Activated CD8-positive, alpha-beta memory T cell treated with anti-CD3 and anti-CD28 coated beads for 1 hour (primary cell): ENCODE measurements at places on chromosomes 7 and 10.

- no peak for DNase-seq
Measured at GRCh38 chr7:68122801-68123200, 1126.2 kb downstream of the TYW1 start.

DNA sequence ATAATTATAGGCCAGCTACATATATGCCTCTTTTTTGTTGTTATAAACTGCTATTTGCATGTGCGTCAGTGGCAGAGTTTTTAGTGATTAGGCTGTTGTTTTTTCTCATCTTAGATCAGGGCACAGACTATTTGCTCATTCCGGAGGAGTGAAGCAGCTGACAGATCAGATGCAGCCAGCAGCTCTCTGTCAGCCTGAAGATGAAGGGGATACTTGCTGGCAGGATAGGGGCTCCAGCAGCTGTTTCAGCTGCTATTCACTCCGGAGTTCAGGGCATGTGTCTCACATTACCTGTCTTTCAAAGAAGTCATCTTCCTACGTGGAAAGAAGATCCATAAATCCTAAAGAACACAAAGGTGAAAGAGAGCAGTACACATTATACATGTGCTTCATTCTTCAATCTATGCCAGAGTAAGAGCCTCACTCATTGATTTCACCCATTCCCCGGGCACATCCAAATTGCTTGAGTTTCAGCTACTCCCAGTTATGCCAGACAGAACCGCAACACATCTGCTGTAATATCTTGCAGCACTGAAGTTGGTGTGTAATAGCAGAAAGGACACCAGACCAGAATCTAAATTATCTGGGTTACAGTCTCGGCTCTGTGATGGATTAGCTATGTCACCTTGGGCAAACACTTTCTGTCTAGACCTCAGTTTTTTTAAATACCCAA lies 182.8 kb upstream of the CHRM2 start:
- DNase-seq: no peak

DNA sequence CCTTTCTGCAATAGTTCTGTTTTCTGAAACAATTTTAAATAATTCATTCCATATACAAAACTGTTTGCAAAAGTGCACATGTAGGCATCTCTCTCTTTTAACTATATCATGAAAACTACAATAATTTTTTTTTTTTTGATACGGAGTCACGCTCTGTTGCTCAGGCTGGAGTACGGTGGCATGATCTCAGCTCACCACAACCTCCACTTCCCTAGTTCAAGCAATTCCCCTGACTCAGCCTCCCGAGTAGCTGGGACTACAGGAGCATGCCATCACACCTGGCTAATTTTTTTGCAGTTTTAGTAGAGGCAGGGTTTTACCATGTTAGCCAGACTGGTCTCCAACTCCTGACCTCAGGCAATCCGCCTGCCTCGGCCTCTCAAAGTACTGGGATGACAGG lies 44.0 kb upstream of the SEMA3A start:
- DNase-seq: no peak

GRCh38 chr10:74231375-74231774 lies 80.4 kb downstream of the ADK start:
- no peak for DNase-seq

GRCh38 chr10:121311812-121312443 lies 286.3 kb downstream of the FGFR2 start:
- DNase-seq: no peak

GRCh38 chr7:95395755-95396135 lies 430 bp downstream of the PON3 start:
- DNase-seq: no peak

GRCh38 chr10:78454123-78454645 lies 420.5 kb downstream of the RPS24 start:
- no peak for DNase-seq

DNA sequence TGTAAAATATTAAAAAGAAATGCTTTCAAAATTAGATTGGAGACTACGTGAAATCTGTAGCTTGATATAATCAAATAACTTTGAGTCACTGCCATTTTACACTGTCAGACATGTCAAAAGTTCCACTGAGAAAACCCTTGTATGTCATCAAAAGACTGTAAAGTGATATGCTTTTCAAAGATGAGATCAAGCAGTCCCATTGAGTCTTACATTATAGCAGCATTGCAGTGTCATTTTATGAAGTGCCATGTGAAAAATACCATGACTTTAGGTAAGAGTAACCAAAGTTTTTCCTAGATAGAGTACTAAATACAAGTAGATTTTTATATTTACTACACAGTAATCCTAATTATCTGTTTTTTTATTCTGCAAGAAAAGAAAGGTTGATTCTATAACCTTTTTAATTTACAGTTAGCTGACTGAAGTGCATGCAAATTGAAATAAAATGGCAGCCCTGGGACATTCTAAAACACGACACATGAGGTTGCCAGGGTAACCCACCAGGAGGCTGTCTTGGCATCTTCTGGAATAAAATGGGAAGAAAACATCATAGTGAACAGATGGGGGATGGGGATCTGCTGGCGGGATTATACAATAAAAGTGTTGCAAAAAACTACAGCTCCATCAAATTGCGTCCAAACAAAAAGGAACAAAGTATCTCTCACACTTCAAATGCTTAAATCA lies 91.3 kb upstream of the TMEM106B start:
- DNase-seq: no peak

DNA sequence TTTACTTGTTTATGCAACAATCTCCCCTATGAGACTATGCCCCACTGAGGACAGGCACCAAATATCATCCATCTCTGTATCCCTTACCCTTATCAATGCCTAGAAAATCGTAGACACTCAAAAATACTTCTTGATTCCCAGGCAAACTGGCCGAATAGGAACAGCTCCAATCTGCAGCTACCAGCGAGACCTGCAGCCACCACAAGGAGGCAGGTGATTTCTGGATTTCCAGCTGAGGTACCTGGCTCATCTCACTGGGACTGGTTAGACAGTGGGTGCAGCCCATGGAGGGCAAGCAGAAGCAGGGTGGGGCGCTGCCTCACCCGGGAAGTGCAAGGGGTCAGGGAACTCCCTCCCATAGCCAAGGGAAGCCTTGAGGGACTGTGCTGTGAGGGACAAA lies 10.8 kb upstream of the PPP1R3C start:
- no peak for DNase-seq

DNA sequence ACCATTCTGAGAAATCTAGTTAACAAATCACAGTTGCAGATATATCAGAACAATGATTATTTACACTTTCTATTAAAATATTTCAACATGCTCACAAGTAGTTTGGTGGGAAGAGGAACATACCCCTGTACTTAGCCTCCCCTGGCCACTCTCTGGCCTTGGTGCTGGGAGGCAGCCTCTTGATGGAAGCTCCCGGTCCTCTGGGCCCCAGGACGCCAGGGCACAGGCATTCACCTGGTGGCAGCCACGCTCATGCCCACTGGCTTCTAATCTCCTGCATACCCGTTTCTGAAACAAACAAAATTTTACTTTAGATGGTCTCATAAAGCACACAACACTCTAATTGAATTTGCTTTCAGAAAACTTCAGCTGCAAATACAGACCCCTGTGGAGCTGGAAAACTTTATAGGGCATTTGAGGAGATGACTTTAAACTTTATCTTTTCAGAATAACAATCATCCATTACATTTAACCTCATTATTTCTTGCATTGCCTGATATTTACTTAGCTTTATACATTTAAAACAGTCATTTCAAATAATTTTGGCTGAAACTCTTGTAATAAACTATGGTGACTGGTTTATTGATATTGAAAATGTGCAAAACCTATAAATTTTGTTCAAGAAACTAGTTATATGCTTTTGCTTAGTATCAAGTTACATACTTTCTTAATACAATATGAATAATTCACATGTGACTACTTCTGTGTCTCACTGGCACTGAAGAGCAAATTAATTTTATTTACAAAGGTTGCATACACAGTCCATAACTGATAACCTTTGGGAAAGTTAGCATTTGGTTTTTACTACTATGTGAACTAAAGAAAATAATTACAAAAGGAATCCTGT lies 30.8 kb downstream of the C10orf143 start:
- no peak for DNase-seq

GRCh38 chr7:30799206-30799975 lies 28.2 kb downstream of the MINDY4 start:
- DNase-seq: no peak

DNA sequence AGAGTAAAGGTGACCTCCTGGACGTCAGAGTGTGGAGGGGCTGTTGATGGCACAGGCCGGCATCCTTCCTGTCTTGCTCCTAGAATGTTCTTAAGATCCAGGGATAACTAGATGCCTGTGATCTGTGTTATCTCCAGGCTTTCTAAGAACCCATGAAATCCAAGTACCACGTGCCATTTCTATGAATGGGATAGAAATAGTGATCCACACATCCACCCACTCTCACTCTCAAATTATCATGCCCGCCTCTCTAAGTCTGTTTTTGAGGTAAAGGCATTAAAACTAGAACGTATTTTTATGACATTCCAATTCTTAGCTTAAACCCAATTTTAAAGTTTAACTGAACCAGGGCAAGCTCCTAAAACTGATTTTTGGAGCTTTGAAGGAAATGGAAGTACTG lies 622.5 kb downstream of the PARD3 start:
- DNase-seq: no peak

GRCh38 chr7:108430664-108431063 lies 25.6 kb downstream of the NRCAM start:
- DNase-seq: no peak

DNA sequence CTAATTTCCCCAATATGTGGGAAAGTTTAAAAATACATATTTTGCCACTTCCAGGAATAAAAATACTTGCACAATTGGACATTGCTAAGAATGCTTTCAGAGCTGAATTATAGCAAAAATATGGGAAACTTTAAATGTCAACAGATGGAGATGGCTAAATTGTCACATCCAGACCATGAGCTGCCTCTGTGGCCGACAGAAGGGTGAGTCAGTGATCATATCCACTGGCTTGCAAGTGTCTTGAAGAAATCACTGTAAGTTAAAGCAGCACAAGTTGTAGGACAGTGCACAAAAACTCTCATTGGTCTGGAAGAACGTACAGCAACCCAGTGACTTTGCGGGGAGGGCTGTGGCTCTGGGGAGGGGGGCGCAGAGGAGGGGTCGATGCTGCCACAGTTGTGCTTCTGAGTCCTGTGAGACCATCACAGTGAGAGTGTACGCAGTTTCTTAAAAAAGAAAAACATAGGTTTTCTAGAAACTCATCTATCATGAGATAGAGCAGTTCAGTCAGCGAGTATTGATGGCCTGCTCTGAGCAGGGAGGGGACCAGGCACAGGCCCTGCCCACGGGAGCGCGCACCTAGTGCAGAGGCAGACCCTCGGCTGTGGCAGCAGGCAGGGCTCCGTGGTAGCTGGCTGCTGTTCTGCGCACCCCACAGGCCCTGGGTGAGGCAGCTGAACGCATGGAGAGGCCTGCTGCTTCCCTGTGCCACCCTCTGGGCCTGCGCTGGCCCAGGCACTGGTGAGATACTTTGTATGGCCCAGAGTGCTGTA lies 25.5 kb downstream of the LRRC27 start:
- DNase-seq: no peak
